Osteoblast (primary cell): ENCODE measurements at places on chromosomes 1 and 21. TPM values are rescaled to one million over a fixed set of nuclear protein-coding genes. Genes with fewer than 3 reads are reported as not detected.

GRCh38 chr1:29706936-29707335 is 470.6 kb downstream of the PTPRU start:
- DNase-seq: peak; percentile 96

- peak; percentile 62 for DNase-seq
These were observed 35.8 kb downstream of the TFF3 start for GRCh38 chr21:42279341-42279871.

DNA sequence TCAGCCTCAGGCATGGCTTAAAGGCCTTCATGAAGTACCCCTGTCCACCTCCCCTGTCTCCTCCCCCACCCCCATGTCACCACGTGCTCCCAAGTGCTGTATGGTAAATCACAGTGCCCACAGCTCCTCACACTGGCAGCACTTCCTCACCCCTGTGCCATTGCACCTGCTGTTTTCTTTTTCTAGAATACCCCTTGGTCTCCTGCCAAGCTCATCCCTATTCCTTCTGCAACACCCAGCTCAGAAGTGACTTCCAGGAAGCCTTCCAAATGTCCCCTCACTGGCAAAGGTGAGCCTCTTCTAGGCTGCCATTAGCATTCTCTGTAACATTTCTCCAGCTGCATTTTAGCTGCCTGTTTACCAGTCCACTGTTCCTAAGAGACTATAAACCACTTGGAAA is 9.4 kb downstream of the AKNAD1 start:
- DNase-seq: no peak

- DNase-seq: peak; percentile 97
These were observed 75.4 kb downstream of the MRPL37 start for GRCh38 chr1:54275349-54275748.

GRCh38 chr21:32322676-32323075 is 24.0 kb downstream of the MRAP start:
- DNase-seq: no peak

- DNase-seq: no peak
These were observed 12.4 kb downstream of the PLPP3 start for GRCh38 chr1:56566994-56567393.

GRCh38 chr21:41846536-41846935 is 32.6 kb downstream of the PRDM15 start:
- DNase-seq: no peak

Gene BSND
- not detected in 2 replicates for total RNA-seq

Gene SPRR1A
- total RNA-seq: not detected in 2 replicates

Gene KANK4
- under 0.01 TPM in 2 replicates for total RNA-seq

Gene BRDT
- total RNA-seq: not detected in 2 replicates

Gene PAQR6
- 0.36 and 0.59 TPM in 2 replicates for total RNA-seq
